ENCODE measurements at places on chromosomes 4 and X. TPM values are rescaled to one million over a fixed set of nuclear protein-coding genes. Genes with fewer than 3 reads are reported as not detected.

The SYP gene
- total RNA-seq: 0.44 TPM

The MAMLD1 gene
- 2.5 TPM for total RNA-seq

The ZNF185 gene
- total RNA-seq: 40.6 TPM

The SFRP2 gene
- total RNA-seq: not detected

The P2RY4 gene
- total RNA-seq: 0.65 TPM

DNA sequence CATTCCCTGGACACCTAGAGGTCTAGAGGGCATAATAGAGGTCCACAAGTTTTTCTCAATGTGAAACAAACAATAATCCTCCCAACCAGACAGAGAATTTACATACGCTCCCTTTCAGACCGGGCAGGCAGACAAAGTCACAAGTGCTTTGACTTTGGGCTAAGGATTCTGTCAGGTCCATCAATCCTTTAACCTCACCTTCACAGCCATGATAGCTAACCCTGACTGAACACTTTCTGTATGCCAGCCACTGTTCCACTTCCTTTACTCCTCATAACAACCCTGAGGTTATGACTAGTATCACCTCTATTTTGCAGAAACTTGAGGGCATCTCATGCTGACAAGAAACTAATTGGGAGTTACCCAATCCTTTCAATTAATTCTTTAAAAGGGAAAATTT, 118.8 kb upstream of the AFF2 start:
- H3K4me3 ChIP-seq: no peak overlapping the region
- H3K27ac ChIP-seq: no peak overlapping the region
- no peak for DNase-seq

GRCh38 chr4:133147921-133148689, 989 bp upstream of the PCDH10 start:
- H3K27me3 ChIP-seq: no peaks in the 10 kb centered on the region
- no peak for DNase-seq
- H3K4me3 ChIP-seq: no peak overlapping the region
- no peaks in the 10 kb centered on the region for H3K36me3 ChIP-seq

DNA sequence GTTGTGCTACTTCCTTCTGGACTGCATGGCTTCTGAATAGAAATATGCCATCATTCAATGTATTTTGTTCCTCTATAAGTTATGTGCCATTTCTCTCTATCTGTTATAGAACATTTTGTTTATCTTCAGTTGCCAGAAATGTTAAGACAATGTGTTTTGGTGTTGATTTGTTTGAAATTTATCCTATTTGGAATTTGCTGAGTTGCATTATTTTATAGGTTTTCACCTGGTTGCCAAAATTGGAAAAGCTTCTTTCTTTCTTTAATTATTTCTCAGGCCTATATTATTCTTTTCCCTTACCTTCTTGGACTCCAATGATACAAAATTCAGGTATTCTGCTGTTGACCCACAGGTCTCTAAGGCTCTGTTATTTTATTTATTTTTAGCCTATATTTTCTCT, 33.4 kb upstream of the CFAP47 start:
- no peaks in the 10 kb centered on the region for H3K4me1 ChIP-seq
- DNase-seq: no peak
- H3K27ac ChIP-seq: no peak overlapping the region
- H3K27me3 ChIP-seq: no peaks in the 10 kb centered on the region
- no peak overlapping the region for H3K4me3 ChIP-seq

DNA sequence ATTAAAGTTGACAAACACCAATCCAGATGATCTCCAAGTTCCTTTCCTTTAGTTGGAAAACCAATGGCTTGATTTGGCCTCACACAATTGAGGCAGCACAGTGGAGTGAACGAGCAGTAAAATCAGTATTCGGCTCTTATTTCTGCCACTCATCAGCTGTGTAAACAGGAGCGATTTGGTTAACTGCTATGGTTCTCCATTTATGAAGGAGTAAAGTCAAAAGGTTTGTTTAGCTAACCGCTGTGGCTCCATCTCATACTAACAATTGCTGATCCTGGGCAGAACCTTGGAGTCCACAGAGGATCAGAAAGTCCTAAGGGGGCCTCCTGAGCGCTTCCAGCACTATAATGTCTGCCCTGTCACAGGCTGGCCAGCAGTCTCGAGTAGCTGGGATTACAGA, 54.5 kb upstream of the EXOC1L start:
- no peaks in the 10 kb centered on the region for H3K4me1 ChIP-seq
- H3K36me3 ChIP-seq: no peaks in the 10 kb centered on the region
- DNase-seq: no peak
- no peak overlapping the region for H3K4me3 ChIP-seq
- no peaks in the 10 kb centered on the region for H3K27me3 ChIP-seq

DNA sequence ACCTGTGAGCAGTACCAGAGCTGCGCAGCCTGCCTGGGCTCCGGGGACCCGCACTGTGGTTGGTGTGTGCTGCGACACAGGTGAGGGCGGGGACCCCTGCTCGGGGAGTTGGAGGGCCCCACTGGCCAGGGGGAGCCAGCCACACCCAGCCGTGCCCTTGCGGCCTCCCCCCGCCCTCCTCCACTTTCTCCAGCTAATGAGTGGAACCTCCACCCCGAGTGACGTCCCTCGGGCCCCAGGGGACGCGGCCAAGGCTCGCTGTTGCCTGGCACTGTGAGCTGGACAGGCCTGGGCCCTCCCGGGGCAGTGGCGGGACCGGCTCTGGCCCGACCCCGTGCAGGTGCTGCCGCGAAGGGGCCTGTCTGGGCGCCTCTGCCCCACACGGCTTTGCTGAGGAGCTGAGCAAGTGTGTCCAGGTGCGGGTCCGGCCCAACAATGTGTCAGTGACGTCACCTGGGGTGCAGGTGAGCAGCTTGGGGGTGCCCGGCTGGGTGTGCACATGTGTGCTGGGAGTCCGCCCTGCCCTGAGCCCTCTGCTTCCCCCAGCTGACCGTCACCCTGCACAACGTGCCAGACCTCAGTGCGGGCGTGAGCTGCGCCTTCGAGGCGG, 5.6 kb downstream of the PLXNA3 start:
- DNase-seq: no peak
- no peak overlapping the region for H3K27ac ChIP-seq
- no peak overlapping the region for H3K4me3 ChIP-seq
- no peaks in the 10 kb centered on the region for H3K36me3 ChIP-seq
- peaks cover 5% of the 10 kb centered on the region for H3K4me1 ChIP-seq

- no peaks in the 10 kb centered on the region for H3K36me3 ChIP-seq
- no peak for DNase-seq
- no peak overlapping the region for H3K4me3 ChIP-seq
- no peaks in the 10 kb centered on the region for H3K4me1 ChIP-seq
These were observed 86.1 kb downstream of the SOWAHB start for GRCh38 chr4:76811604-76812412.

- no peak overlapping the region for H3K4me3 ChIP-seq
- H3K4me1 ChIP-seq: no peaks in the 10 kb centered on the region
- H3K27me3 ChIP-seq: no peaks in the 10 kb centered on the region
- DNase-seq: no peak
- H3K27ac ChIP-seq: no peak overlapping the region
These were observed 57.6 kb downstream of the CCDC160 start for GRCh38 chrX:134294548-134294947.

- no peak for DNase-seq
- H3K27me3 ChIP-seq: no peaks in the 10 kb centered on the region
- no peaks in the 10 kb centered on the region for H3K4me1 ChIP-seq
- H3K4me3 ChIP-seq: no peak overlapping the region
These were observed 16.6 kb downstream of the CHST7 start for GRCh38 chrX:46589977-46590723.

DNA sequence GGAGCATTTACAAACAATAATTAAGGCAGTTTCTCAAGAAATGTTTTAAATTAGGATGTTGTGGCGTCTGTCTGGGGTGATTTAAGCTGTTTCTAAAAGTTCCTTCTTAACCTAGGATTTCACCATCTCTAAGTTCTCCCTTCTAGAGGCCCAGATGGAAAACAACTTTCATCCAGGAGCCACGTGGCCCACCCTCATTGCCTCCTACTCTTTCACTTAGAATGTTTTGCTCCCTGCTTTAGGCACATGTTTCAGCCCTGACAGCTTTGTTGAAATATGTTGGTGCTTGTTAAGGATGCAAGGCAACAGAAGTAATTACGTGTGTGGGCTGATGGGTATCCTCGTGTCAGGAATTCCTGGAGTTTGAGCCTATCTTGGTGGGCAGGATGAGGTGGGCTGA, 131.3 kb downstream of the GUCY2F start:
- DNase-seq: no peak
- H3K4me1 ChIP-seq: no peaks in the 10 kb centered on the region
- no peaks in the 10 kb centered on the region for H3K36me3 ChIP-seq

DNA sequence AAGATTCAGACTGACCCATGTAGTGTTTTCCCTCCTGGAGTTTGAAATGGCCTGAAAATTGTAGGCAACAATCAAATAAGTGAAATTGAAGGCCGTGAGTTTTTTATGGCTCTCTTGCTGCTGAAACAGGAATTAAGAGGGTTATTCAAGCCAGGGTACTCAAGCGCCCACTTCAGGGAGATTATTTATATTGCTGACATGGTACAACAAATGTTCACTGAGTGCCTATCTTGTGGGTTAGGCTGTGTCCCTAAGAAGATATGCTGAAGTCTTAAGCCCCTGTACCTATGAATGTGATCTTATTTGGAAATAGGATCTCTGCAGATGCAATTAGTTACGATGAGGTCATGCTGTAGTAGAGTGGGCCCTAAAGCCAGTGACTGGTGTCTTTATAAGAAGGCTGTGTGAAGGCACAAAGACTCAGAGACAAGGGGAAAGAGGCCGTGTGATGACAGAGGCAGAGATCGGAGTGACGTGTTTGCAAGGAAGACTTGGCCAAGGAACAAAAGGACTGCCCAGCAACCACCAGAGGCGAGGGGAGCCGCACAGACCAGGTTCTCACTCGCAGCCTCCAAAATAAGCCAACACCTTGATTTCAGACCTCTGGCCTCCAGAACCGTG, 72.9 kb downstream of the MED28 start:
- H3K27ac ChIP-seq: no peak overlapping the region
- H3K4me1 ChIP-seq: no peaks in the 10 kb centered on the region
- DNase-seq: no peak
- no peaks in the 10 kb centered on the region for H3K36me3 ChIP-seq

GRCh38 chr4:150038335-150039076, 39.7 kb upstream of the DCLK2 start:
- no peaks in the 10 kb centered on the region for H3K4me1 ChIP-seq
- no peak overlapping the region for H3K27ac ChIP-seq
- no peaks in the 10 kb centered on the region for H3K27me3 ChIP-seq
- H3K36me3 ChIP-seq: no peaks in the 10 kb centered on the region
- no peak overlapping the region for H3K4me3 ChIP-seq

DNA sequence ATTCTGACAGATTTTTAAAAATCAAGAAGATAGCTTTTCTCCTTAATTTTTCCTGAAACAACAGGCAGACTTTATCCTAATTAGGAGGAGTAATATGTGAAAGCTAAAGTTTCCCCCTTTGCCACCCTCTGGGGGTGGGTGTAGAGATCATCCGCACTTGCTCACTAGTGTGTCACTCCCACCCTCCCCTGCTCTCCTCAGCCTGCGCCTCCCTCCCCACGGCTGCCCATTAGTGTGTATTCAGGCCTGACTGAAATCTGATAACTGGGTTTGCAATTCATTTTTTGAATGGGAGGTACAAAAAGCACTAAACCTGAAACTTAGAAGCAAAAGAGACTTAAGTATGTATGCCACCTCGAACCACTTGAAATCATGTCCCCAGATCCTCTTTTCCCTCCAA, 110.4 kb upstream of the TRIM2 start:
- H3K4me1 ChIP-seq: no peaks in the 10 kb centered on the region
- no peaks in the 10 kb centered on the region for H3K36me3 ChIP-seq
- H3K27ac ChIP-seq: no peak overlapping the region
- H3K4me3 ChIP-seq: no peak overlapping the region
- DNase-seq: no peak

DNA sequence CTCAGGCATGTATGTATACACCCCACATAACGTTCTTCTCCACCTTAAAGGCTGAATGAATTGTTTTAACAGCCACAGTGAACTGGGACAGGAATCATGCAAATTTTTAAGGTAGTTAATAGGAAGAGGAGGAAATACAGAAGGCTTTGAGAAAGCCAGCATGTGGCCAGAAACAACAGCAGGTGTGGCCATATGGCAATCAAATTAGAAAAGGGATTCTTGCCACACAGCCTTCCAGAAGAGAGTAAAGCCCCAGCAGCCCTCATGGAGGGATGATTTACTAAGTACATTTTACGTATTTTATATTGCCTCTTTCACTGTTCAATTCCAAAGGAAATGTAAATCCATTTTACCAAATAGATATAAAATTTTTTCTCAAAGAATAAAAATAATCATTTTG, 792.2 kb downstream of the ADGRL3 start:
- DNase-seq: no peak
- no peaks in the 10 kb centered on the region for H3K27me3 ChIP-seq

DNA sequence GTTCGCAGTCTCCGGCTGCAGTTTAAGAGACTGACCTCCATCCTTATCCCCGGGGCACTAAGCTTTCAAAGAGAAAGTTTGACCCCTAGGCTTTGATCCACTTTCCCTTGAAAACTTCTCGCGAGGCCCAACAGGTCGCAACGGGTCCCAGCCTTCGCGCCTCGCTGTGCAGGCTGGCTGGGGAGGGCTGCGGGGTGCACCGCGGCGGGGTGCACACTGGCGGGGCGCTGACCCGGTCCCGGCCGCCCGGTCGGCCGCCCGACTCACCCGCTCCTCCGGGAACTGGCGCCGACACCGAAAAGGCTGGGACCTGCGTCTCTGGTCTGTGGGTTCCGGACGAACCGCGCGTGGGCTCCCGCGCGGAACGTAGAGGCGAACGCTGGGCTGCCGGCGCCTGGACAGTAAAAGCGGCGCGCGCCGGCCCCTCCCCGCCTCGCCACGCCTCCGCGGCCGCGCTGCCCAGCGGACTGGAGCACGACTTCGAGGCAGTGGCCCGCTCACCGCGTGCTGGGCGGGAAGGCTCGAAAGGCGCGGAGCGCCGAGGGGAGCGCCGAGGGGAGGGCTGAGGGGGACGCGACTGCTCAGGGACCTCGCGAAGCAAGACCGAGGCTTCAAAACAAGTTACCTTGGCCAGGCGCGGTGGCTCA, at the start of gene TAF7L:
Gene TAF7L, minus strand, starts transcription at position 378 of the 647 bp plus-strand sequence. CDS start 3,791 bp downstream, outside the sequence.
- DNase-seq: no peak
- no peaks in the 10 kb centered on the region for H3K4me1 ChIP-seq
- H3K27me3 ChIP-seq: no peaks in the 10 kb centered on the region

DNA sequence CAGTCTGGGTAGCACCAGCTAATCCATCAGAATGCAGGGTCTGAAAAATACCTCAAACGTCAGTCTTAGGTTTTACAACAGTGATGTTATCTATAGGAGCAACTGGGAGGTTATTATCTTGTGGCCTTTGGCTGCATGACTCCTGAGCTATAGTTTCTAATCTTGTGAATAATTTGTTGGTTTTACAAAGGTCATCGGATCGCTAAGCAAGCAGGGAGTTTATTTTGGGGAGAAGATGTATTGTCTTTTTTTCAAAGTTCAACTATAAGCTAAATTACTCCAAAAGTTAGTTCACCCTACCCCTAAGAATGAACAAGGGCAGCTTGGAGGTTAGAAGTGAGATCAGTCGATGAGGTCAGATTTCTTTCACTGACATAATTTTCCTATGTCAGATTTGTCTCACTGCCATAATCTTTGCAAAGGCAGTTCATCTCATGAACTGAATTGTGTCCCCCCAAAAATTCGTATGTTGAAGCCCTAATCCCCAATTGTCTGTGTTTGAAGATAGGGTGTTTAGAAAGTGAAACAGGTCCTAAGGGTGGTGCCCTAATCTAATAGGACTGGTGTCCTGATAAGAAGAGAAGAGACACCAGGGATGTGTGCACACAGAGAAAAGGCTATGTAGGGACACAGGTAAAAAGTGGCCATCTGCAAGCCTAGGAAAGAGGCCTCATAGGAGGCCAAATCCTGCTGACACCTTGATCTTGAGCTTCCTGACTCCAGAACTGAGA, 175.8 kb upstream of the GALNT7 start:
- no peak for DNase-seq
- no peak overlapping the region for H3K27ac ChIP-seq
- H3K27me3 ChIP-seq: no peaks in the 10 kb centered on the region
- H3K36me3 ChIP-seq: no peaks in the 10 kb centered on the region
- H3K4me1 ChIP-seq: peaks cover 9% of the 10 kb centered on the region

All from PC-9 (cell line).